ENCODE measurements at places on chromosomes 7 and 10.

GRCh38 chr7:69756235-69756634 is 158.0 kb downstream of the AUTS2 start:
- DNase-seq: no peak

GRCh38 chr7:63042730-63043511 is 955.7 kb upstream of the ZNF722 start:
- DNase-seq: no peak

GRCh38 chr10:119671381-119671780 is 20.2 kb downstream of the BAG3 start:
- DNase-seq: no peak

GRCh38 chr7:34875481-34875880 is 161.8 kb downstream of the DPY19L1 start:
- no peak for DNase-seq

DNA sequence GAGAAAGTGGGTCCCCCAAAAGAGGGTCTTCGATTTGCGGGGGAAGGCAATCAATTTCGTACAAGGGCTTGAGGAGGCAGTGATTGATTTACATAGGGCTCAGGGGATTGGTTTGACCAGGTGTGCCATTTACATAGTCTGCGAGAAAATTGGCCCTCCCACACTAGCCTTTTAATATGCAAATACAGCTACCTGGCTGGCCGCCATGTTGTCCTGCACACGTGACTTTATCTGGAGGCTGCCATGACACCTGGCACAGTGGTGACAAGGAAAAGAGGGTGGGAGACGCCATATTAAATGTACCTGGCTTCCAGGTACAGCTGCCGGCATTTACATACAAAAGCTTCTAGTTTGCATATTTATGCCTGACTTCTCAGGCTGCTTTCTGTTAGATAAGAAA is 1577.2 kb upstream of the LRRTM3 start:
- DNase-seq: no peak

DNA sequence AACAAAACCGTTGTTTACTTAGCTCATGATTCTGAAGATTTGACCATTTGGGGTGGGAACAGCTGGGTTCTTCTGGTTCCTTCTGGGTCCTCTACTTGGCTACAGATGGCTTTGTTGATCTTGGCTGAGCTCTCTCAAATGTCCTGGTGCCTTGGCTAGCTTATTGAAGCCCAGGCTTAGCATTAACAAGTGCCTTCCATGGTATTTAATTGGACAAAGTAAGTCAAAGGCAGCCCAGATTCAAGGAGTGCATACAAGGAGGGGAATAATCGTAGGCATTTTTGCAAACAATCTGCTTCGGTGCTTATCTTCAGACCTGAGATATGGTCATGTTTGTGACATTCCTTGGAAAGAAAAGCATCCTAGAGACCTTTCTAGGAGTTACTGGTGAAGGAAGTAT is 81.4 kb downstream of the ADCYAP1R1 start:
- DNase-seq: no peak

DNA sequence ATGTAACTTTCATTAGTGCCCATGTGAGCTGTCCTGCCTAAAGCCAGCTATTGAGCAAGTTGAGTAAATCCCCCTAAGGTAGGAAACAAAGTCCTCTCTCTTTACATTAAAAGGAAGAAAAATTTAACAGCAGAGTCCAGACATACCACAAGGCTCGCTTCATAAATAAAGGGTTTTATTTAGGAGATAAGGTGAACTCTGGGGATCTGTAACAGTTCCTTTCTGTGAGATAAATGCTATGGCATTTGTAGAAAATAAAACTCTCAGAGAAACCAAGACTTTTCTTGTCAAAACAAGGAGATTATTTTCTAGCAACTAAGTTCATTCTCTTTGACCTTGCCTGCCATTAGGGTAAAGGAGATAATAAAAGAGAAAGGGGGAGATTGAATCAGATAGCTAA is 32.3 kb upstream of the LYZL1 start:
- DNase-seq: no peak

GRCh38 chr7:77802557-77803405 is 4.2 kb downstream of the PHTF2 start:
- DNase-seq: no peak

DNA sequence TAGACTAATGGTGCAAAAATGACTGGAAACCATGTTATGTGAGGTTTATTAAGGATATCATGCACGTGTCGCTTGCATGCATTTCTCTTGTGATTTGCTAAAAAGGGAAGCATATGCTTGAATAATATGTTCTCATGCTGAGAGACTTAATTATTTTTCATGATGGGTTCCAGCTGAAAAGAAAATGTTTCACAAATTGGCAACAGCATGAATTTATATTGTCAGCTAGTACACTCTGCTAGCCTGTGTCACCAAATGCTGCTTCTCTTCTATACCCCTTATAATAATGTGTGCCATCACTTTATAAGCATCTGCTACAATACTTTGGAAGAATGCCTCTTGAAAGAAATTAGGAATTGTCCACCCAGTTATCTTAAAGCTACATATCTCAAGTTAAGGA is 63.0 kb downstream of the GNAI1 start:
- DNase-seq: no peak

Data from stimulated activated CD4-positive, alpha-beta T cell treated with anti-CD3 and anti-CD28 coated beads, TNF-alpha, amount 100 ng/mL, for 24 hours (primary cell).